ENCODE measurements at places on chromosomes 16 and 17.
A peak's percentile ranks its signal among the peaks of the same experiment; 100 is the strongest.

DNA sequence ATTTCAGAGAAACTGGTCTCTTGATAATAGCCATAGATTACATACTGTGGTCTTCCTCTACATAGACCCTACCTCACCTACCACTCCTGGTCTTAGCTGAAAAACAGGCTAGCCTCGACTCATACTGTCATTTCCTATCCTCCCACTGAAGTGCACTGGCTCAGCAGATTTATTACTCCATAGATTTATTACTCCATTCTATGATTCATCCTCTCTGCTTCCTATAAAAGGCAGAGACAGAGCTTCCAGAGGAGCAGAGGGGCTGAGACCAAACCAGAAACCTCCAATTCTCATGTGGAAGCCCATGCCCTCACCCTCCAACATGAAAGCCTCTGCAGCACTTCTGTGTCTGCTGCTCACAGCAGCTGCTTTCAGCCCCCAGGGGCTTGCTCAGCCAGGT is at the start of gene CCL7:
Gene CCL7 (plus strand): TSS at position 253 of the 400 bp plus-strand sequence. CDS start 70 bp downstream, at position 323.
- DNase-seq: no peak

- DNase-seq: no peak
Measured at GRCh38 chr16:50192386-50193050, 39.4 kb downstream of the TENT4B start.

GRCh38 chr17:31492880-31493655 is 101.6 kb downstream of the RAB11FIP4 start:
- DNase-seq: peak; percentile 58

DNA sequence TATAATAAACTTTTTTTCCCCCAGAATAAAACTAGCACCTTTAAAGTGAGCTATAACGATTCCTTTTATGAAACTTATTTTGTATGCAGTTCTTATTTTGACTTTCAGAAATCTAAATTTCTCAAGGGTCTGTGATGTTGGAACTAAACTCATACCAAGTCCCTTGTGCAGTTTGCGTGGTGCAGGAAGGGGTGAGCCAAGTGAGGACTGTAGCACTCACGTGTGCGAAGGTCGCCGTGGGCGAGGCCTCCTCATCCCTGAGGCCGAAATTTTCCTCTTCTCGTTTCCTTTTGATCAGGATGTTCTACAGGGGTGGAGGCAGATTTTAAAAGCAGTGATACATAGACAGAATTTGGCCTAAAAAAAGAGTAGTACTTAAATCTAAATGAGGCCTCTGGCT is 73.7 kb downstream of the RPTOR start:
- no peak for DNase-seq

GRCh38 chr16:47013910-47014309 is 40.4 kb upstream of the DNAJA2 start:
- DNase-seq: no peak

DNA sequence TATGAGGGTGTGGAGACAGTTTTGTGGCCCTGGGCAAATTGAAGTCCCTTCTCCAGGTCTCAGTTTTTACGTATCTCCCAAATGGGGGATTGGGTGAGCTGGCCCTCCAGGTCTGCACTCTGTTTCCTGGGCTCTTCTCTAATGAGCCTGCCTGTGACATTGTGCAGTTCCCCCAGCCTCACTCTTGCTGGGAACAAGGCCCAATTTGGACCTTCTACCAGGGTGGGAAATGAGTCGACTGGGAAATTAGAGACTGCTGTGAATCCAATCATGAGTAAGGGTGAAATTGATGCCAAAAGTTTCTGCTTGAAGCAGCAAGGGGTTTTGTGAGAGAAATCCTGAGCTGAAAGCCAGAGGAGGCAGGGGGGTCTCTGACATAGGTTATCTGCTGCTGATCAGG is 71.5 kb upstream of the KSR1 start:
- DNase-seq: no peak

Measured in CD4-positive, alpha-beta T cell treated with Interleukin-15 for 4 hours (primary cell).